ENCODE measurements at places on chromosomes 12 and 14. TPM values are rescaled to one million over a fixed set of nuclear protein-coding genes. Genes with fewer than 3 reads are reported as not detected.

GRCh38 chr14:59320361-59320760 lies 131.9 kb downstream of the DAAM1 start:
- no peak for DNase-seq
- peaks cover 9% of the 10 kb centered on the region for H3K4me1 ChIP-seq
- H3K4me3 ChIP-seq = no peak overlapping the region
- no peaks in the 10 kb centered on the region for H3K27me3 ChIP-seq
- H3K36me3 ChIP-seq = no peaks in the 10 kb centered on the region
- H3K27ac ChIP-seq = no peak overlapping the region

The NPFF gene
- total RNA-seq = not detected

- no peak for DNase-seq
- no peaks in the 10 kb centered on the region for H3K36me3 ChIP-seq
- H3K4me3 ChIP-seq = no peak overlapping the region
- no peaks in the 10 kb centered on the region for H3K4me1 ChIP-seq
Measured at GRCh38 chr14:29798108-29798663, 129.5 kb downstream of the PRKD1 start.

The DACT1 gene
- 1.4 TPM for total RNA-seq

DNA sequence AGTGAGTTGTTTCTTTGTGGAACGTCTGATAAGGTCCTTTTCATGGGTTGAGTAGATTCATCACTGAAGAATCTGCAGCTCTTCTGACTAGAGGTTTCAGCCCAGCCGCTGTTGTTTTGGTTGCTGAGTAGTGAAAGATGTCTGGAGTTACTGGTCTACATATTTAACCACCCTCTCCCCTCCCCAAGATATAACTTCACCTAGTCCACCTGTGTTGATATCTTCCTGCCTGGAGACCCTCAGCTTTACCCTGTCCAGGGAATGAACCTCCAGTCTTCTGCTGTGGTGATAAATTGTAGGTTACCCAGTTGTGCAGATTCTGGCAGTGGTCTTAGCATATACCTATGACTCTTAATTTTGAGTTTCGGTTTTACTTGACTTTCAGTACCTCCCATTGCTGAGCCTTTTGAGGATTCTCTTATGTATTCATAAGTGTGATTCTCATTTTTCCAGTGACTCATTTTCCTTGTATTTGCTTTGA lies 62.9 kb downstream of the CCDC91 start:
- peak overlapping the region; percentile 88 for H3K27ac ChIP-seq
- H3K27me3 ChIP-seq = no peaks in the 10 kb centered on the region
- H3K4me1 ChIP-seq = peaks cover 68% of the 10 kb centered on the region

The ABCD2 gene
- total RNA-seq = 3.8 TPM

The IL25 gene
- total RNA-seq = not detected

GRCh38 chr14:103904493-103905107 lies 23.7 kb upstream of the TDRD9 start:
- H3K27ac ChIP-seq = no peak overlapping the region
- no peak for DNase-seq
- H3K36me3 ChIP-seq = no peaks in the 10 kb centered on the region
- no peaks in the 10 kb centered on the region for H3K27me3 ChIP-seq
- peaks cover 21% of the 10 kb centered on the region for H3K4me1 ChIP-seq

DNA sequence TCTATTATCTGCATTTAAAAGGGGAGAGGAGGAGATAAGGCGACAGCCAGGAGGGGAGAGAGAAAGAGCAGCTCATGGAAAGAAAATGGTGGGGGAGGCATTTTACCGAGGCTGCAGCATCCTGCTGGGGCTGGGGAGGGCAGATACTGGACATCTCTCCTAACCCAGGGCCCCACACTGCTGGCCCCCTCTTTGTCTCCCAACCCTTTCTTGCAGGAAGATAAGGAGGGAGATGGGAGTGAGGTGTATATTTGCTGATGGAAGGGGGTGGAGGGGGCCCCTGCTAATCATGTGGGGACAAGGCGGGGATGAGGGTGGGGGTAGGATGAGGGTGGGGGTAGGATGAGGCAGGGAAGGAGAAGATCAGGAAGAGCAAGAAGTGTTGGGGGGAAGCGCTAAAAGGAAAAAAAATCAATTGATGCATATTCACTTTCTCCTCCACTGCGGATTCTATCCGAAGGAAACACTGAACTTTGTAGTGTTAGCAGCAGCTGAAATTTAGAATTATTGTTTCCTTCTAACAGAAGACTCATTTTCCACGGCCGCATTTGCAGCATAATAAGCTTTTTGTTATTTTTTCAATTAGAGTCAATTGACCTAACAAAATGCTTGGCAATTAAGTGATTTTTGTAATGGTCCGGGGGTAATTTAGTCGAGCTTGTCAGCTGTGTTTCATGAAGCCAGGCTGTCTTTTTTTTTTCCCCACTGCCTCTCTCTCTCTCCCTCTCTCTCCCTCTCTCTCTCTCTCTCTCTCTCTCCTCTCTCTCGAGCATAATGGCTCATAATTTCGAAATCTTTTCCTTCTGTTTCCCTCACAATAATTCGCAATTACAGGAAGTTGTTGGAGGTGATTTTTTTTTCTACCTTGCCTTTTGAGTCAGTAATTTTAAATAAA lies 1134.6 kb downstream of the BCL11B start:
- peak overlapping the region; percentile 69 for H3K4me3 ChIP-seq
- peaks cover 77% of the 10 kb centered on the region for H3K4me1 ChIP-seq
- no peaks in the 10 kb centered on the region for H3K27me3 ChIP-seq
- H3K27ac ChIP-seq = peak overlapping the region; percentile 87

DNA sequence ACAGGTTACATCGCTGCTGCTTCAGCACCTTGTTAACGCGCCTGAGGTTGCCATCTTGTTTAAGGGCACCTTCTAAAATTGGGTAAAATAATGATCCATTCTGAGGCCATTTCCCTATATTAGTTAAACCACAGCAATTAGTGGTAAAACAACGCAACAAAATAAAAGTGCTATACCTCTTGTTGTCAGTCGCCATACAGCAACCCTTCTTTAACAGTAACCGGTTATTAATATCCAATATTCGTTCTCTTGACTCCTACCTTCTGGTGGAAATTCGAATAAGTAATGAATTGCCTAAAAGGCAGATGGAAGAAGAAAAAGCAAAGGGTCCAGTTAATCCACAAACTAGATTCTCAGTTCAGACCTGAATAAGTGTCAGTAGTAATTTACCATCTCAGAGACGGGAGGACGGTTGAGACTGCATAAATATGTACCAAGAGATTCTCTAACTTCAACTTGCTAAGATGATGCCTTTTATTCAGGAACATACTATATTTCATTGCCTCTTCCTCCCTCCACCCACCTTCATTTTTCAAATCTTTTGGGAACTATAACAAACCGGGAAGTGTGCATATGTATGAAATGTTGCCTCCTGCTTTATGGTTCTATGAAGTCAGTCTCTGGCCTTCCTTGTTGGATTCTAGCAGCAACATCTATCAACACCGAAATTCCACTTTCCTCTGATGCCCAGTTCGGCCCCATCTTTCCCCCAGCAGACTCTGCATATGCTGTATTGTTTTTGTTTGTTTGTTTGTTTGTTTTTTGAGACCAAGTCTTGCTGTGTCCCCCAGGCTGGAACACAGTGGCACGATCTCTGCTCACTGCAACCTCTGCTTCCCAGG lies 824 bp upstream of the PSMB5 start:
- peak overlapping the region; percentile 92 for H3K4me3 ChIP-seq
- H3K27me3 ChIP-seq = no peaks in the 10 kb centered on the region
- H3K27ac ChIP-seq = peak overlapping the region; percentile 98
- H3K36me3 ChIP-seq = peaks cover 32% of the 10 kb centered on the region
- no peak for DNase-seq

- DNase-seq = no peak
- H3K4me1 ChIP-seq = peaks cover 28% of the 10 kb centered on the region
- no peaks in the 10 kb centered on the region for H3K36me3 ChIP-seq
- no peak overlapping the region for H3K27ac ChIP-seq
Measured at GRCh38 chr14:102523569-102524450, 14.2 kb upstream of the ANKRD9 start.

DNA sequence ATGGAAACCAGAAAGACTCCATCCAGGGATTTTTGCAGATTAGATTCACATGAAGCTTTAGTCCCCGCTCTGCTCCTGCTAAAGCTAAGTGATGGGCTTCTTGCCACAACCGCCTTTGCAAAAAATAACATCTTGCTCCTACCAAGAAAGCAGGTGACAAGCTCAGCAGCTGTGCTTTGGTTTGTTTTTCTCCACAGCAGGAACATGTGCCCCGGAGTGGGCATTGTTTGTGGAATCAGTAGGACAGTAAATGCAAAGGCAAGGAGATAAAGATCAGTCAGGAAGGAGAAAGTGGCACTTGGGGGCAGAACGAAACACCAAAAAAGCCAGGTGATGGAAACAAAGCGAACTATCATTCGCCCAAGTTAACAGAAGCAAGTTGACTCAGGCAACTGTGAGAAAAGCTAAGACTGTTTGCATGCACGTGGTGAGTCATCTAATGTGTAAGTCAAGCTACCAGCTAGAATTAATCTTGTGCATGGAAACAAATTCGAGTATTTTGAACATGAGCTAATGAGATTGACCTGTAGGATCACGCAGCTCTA lies 165.5 kb upstream of the PLXNC1 start:
- peaks cover 2% of the 10 kb centered on the region for H3K27me3 ChIP-seq
- no peaks in the 10 kb centered on the region for H3K36me3 ChIP-seq
- no peak overlapping the region for H3K4me3 ChIP-seq
- DNase-seq = peak; percentile 63
- peaks cover 20% of the 10 kb centered on the region for H3K4me1 ChIP-seq

GRCh38 chr14:31090883-31091764 lies 64.9 kb upstream of the STRN3 start:
- H3K27me3 ChIP-seq = no peaks in the 10 kb centered on the region
- no peaks in the 10 kb centered on the region for H3K36me3 ChIP-seq
- no peaks in the 10 kb centered on the region for H3K4me1 ChIP-seq
- no peak overlapping the region for H3K4me3 ChIP-seq
- no peak overlapping the region for H3K27ac ChIP-seq
- no peak for DNase-seq

- H3K4me1 ChIP-seq = no peaks in the 10 kb centered on the region
- no peaks in the 10 kb centered on the region for H3K36me3 ChIP-seq
- no peak for DNase-seq
Measured at GRCh38 chr12:237026-237815, 23.3 kb upstream of the SLC6A12 start.

DNA sequence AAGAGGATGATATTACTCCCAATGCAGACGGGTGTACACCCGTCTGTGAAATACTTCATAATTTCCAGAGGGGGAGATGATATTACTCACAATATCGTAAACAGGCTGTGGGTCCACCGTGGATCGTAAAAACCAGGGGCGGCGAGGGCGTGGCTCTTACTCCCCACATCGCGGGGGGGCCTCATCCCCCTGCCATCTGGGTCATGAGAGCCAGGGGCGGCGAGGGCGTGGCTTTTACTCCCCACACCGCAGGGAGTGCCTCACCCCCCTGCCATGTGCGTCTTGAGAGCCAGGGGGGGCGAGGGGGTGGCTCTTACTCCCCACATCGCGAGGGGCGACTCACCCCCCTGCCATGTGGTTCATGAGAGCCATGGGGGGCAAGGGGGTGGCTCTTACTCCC lies 86.2 kb upstream of the GNG2 start:
- H3K4me3 ChIP-seq = no peak overlapping the region
- peaks cover 2% of the 10 kb centered on the region for H3K27me3 ChIP-seq
- DNase-seq = peak; percentile 47
- no peak overlapping the region for H3K27ac ChIP-seq
- H3K36me3 ChIP-seq = no peaks in the 10 kb centered on the region

The OR6C4 gene
- total RNA-seq = not detected

GRCh38 chr12:23350808-23351207 lies 598.7 kb downstream of the SOX5 start:
- H3K27ac ChIP-seq = no peak overlapping the region
- DNase-seq = no peak
- H3K4me1 ChIP-seq = no peaks in the 10 kb centered on the region
- no peak overlapping the region for H3K4me3 ChIP-seq
- no peaks in the 10 kb centered on the region for H3K27me3 ChIP-seq
- no peaks in the 10 kb centered on the region for H3K36me3 ChIP-seq

DNA sequence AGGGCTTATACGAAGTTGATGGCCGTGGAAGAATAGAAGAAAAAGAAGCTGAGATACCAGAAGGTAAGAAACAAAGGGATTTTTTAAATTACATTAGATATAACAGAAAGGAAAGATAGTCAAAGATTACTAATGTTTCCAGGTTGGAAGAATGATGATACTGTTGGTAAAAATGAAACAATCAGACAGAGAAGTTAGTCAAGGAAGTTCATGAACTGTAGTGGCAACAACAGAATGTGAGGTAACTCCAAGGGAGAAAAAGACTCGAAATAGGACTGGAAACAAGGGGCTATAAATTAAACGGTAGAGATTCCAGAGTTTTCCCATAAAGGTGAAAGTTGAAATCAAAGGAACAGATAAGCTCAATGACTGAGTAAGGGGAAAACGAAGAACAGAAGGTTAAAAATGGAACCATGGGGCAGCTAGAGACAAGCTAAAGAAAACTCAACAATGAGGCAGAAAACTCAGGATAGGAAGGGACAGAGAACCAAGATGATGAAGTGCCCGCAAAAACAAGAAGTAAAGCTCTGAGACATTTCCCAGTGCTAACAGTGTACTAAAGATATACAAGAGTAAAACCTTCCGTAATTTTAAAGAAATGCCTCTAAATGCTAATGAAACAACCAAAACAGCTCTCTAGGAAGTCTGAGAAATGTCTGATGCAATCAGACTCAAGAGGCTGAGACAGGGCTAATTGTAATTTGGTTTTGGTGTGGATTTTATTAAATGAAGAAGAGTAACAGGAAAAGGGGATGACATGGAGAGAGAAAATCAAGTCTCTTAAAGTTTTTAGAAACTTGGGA lies 70.0 kb downstream of the PPP2R5E start:
- H3K4me1 ChIP-seq = peaks cover 59% of the 10 kb centered on the region
- H3K27ac ChIP-seq = no peak overlapping the region
- no peak for DNase-seq
- no peaks in the 10 kb centered on the region for H3K27me3 ChIP-seq

DNA sequence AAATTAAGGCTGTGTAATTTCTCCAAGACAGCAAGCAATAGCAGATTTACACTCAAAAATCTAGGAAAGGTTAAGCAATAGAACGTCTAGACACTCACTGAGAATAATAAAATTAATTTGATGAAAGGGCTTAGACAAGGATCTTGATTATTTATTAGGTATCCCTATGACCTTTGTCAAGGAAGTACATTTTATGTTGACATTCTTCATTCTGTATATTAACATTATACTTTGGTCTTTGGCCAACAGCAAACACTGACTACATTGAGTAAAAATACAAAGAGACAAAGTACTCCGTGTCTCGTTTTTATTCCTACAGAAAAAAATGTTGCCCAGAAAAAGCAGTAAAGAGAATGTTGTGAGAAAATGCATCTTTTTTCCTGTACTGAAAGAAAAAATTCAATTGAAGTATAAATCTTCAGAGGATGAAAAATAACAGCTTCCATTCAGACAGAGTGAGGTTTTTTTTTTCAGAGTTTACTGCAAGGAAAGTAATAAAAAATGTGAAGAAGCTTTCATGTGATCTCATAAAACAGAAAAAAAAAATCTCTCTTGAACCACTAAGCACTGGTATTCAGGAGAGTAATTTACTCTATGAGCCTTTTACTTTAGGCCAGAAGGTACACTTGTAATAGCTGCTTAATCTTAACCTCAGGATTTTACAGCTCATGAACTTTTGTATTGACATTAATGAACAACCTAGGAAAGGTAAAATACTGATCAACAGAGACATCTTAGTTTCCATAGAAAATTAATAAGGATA lies 605.0 kb downstream of the FSCB start:
- H3K36me3 ChIP-seq = no peaks in the 10 kb centered on the region
- DNase-seq = no peak
- no peak overlapping the region for H3K4me3 ChIP-seq
- H3K4me1 ChIP-seq = no peaks in the 10 kb centered on the region

All from activated CD8-positive, alpha-beta T cell treated with anti-CD3 and anti-CD28 coated beads for 36 hours (primary cell).